ENCODE measurements at places on chromosomes 5 and 9.

DNA sequence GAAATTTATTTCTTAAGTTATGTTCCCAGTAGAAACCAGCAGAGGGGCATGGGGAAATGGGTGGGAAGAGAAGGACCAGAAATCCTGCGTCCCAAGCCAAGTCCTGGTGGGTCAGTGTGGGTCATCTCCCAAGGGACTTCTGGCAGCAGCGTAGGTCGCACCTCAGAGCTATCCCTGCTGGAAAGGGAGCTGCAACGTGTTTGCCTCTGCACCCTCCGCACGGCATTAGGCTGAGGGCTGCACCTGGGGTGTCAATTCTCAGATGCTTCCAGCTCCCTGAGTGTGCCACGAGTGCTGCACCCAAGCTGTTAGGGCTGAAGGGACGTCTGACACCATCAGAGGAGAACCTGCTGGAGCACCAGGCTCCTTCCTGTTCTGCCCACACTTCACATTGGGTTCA lies 182.8 kb downstream of the CACNA1B start:
- no peak for DNase-seq

DNA sequence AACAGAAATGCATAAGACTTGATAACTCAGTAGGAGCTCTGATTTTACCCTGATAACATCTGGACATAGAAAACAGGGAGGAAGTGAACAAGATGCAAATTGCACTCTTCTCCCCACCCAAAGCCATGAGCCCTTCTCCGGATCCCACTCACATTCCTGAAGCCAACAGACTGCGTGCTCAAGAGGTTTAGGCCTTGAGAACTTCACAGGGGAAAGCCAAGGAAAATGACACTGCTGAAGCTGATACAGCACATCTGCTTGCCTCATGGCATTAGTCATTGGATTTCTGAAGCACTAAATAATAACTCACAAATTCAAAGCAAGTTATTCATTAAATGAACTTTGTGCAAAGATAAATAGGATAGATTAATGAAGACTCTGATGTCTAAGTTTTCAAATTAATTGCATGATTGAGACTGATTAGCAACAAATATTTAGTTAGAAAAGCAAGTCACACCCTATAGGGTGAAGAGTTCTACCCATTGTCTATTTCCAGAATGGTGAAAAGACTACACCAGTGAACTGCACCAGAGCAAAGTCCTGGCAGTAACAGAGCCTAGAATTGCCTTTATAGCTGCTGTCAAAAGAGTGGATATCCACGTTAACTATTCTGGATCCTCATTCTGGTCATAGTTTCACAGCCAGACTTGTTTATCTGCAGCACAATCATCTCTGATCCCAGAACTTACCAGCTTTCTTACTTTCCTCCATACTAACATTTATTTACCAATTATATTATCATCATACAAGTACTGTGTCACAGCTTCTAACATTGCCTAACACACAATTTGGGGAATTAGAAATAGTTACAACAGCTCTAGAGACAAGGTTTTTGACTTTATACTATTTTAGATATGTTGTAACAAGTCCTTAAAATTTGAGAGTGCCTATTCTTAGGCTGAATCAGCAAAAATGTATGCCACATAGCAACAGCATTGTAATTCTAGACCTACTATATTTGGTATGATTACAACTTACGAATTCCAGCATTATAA lies 432.1 kb upstream of the RGMB start:
- DNase-seq = no peak

DNA sequence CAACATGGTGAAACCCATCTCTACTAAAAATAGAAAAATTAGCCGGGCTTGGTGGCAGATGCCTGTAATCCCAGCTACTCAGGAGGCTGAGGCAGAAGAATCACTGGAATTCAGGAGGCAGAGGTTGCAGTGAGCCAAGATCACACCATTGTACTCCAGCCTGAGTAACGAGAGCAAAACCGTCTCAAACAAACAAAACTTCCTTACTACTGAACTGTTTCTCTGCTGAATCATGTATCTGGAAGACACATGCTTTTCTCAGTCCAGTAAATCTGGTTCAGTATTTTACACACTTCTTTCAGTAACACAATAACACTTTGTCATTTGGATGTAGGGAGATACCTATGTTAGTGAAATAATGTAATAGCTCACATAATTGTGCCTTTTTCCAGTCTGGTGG lies 7.9 kb downstream of the TRMT10B start:
- no peak for DNase-seq

GRCh38 chr5:169923988-169924387 lies 56.3 kb downstream of the INSYN2B start:
- no peak for DNase-seq

DNA sequence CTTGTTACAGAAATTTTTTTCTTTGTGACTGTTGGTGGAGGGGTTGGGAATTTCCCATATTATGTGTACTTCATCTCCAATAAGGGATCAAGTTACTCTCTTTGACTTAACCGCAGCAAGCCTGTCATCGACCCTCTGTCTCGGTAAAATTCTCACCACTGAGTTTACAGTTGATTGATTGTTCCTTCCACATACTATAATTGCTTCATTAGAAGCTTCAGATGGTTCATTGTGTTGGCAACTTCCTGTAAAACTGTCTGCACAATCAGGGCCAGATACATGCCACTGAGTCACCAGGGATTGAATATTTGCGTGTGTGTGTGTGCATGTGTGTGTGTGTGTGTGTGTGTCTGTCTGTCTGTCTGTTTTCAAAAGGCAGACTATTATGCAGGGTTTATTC lies 176.6 kb downstream of the ZNF462 start:
- DNase-seq = no peak

GRCh38 chr9:111744363-111744762 lies 50.4 kb downstream of the SHOC1 start:
- DNase-seq = no peak

DNA sequence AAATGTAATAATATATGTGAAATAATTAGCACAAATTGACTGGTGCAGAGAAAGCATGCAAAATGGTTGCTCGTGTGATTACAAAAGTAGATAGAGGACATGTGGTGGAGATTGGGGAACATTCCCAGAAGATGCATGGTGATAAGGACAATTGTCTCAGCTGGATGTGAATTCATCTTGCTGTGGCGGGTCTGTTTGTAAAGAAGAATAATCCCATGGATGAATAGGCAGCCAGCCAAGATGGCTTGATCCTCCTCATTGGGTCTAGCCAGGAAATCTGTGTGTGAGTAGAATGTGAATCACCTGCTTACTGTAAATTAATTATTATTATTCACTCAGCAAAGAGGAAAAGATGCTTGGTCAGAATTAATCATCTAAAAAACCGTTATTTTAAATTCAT lies 12.6 kb upstream of the DPYSL3 start:
- DNase-seq = no peak

DNA sequence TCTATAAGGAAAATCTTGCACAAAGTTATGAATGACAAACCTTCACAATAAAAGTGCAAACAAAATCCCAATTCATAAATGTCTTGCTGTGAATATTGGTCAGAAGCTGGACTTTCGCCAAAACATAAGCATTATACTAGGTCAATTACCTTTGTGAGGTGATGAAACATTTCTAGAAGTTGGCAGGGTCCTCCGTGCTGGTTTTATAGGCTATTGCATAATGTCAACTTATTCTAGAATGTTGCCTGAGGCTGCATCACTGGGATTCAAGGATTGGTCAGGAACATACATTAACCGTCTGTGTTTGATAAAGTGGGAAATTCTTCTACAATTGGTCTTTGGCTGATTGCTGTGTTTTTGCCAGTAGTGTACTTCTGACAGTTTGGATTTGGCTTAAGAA lies 49.8 kb upstream of the PALM2AKAP2 start:
- no peak for DNase-seq

- no peak for DNase-seq
Measured at GRCh38 chr5:141533897-141534296, 45.0 kb downstream of the PCDHGC5 start.

DNA sequence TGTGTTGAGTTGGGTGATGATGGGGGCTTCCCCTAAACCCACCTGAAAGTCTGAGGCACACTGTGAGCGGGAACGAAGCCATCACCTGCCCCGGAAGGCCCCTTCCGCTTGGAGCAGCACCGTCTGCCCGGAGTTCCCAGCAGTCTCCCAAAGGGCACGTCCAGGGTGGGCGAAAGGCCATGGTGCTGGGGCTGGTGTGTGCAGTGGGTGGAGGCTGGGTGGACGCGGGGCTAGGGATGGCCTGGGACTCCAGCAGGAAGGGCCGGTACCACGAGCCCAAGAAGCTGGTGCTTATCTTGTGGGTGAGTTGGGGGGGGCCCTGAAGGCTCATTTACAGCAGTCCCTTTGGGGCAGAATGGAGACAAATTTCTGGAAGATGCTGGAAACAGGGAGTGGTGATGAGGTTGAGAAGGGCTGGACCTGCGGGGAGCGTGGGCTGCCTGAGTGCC lies 4.6 kb downstream of the FLT4 start:
- DNase-seq = peak; percentile 53

- no peak for DNase-seq
Measured at GRCh38 chr5:54908774-54909525, 76.4 kb downstream of the ESM1 start.

DNA sequence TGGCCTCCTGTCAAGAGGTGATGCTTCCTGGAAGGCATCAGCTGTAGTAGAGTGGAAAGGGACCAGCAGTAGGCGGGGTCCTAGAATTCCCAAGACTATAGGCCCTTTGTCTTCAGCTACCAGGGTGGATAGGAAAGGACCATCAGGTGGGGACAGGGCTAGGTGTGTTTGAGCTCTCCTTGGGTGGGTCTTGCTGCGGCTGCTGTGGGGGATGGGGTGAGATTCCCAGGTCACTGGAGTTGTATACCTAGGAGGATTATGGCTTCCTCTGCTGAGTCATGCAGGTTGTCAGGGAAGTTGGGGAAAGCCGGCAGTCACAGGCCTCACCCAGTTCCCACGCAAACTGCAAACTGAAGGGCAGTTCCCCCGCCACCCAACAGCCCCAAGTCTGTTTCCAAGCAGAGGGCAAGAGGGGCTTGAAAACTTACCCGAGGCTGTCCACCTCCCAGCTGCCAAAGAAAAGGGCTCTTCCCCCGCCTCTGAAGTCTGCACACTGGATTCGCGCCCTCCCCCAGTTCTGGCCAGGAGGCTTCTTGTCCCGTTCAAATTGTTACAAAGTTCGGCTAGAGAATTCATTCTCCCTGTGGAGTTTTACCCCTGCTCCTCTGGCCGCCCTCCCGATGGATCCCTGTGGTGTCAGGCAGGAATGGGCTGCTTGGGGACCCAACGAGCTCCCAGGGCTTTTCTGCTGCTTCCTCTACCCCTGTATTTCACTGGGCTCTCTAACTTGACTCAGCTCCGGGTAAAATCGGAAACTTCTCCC lies 23.0 kb upstream of the ECM2 start:
- no peak for DNase-seq

DNA sequence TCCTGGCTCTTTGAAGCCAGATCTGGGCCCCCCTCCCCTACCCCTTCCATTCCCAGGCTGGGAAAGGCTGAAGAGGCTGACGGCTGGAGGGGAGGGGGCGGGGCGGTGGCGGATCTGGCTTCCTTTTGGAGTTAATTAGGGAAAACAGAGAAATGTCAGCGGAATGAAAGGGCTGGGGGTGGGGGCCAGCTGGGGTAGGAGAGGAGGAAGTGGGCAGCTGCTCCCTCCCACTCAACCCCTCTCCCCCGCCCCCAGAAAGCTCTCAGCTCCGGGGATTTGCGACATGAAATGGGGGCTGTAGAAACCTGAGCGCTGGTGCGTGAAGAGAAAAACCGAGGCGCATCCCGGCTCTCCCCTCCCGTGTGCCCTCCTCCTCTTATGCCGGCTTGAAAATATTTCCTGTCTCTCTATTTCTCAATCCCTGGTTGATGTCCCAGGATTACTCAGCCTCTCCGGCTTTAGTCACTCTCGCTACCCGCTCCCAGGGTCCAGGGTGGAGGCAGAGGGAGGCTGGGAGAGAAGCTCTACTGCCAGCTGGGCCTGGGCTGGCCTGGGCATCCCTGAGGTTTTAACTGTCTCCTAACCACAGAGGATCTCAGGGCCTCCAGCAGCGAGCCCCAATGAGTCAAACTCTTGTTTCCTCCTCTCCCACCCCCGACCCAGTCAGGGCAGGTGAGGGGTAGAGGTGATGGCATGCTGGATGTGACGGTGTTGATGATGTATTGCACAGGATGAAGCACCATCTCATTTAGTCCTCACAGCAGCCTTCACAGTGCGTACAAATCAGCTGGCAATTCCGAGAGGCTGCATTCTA lies 20.1 kb downstream of the PCDHGC5 start:
- peak; percentile 82 for DNase-seq

GRCh38 chr5:135565725-135566421 lies 12.9 kb downstream of the CXCL14 start:
- DNase-seq = peak; percentile 87

DNA sequence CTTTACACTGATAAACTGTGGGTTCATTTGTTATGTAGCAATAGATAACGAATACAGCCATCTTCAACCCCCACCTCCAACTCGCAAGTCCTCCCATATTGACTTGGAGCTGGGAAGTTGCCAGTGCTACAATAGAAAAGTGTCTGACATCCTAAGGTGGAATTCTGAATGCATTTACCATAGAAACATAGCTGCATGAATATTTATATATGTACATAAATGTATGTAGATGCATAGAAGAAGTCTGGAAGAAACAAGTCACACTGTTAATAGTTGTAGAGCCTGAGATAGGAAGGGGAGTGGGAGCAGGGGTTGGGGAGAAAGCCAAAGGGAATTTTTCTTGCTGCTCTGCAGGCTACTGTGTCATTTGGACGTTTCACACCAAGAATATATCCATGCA lies 88.1 kb upstream of the SSBP2 start:
- no peak for DNase-seq

- no peak for DNase-seq
Measured at GRCh38 chr5:149049371-149049781, 13.5 kb downstream of the SH3TC2 start.

DNA sequence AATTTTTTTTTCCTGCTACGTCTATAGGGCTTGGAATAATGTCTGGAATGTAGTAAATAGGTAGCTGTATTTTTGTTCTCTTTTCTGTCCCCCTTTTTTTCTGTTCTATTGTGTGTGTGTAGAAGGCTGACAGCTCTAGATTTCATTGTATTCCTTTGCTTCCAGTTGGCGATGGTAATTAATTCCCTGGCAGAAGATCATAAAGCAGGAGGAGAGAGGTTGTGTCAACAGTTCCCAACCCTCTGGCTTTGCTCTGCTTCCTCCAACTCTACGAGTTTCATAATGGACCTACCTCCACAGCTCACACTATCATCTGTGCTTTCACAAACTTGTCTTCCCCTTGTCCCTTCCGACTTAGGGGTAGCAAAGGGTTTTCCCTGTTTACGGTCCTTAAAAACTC lies 117.9 kb upstream of the CDH18 start:
- no peak for DNase-seq

- no peak for DNase-seq
Measured at GRCh38 chr9:127779136-127779981, 893 bp upstream of the SH2D3C start.
